CD4-positive, alpha-beta T cell treated with Interleukin-2 at 100 ng/mL for 4 hours (primary cell): ENCODE measurements at places on chromosomes 5 and 9.

DNA sequence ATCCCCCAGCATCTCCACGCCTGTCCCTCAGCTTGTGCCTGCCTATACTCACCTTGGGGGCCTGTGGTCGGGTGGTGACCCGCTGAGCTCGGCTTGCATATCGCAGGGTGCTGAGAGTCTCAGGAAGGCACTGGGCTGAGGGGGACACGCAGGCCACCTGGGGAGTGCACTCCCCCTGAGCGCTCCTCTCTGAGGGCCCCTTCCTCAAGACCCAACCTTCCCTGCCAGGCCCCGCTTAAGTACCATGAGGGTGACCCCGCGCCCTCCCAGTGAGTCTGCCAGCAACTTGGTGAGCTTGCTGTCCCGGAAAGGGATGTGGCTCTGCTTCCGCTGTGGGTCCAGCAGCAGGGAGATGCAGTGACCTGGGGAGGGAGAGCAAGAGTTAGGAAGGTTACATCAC is 4.1 kb downstream of the KIF12 start:
- DNase-seq, result no peak

DNA sequence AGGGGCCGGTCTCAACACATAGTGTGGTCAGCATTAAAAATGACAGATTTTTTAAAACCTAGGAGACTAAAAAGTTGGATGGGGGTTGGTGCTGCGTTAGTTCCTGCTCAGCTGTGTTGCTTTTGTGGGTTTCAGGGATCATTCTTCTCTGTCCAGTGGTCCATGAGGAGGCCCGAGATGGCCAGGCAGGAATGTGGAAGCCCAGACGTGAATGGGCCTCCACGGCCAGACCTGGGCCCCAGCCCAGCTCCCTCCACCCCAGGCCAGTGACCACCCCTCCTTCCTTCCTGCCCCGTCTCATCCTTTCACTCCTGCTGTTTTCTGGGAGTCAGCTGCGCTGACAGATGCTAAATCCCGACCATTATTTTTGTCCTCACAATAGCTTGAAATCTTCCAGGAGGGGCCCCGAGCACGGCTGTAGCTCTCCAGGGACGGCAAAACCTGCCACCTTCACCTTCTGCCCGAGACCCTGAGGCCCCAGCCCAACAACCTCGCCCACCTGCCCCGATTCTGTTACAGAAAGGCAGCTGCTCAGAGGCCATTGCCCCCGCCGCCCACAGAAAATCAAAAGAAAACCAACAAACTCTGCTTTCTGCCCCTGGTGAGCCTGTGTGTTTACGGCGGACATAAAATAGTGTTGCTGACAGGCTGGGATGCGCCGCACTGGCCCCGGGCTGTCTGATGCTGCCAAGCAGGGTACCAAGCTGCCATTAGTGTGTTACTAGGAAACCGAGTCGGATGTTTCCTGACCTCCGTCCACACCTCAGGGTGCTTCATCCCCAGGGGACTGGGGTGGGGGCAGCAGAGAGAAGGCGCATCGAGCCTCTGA is 83.7 kb upstream of the SARDH start:
- DNase-seq, result no peak

DNA sequence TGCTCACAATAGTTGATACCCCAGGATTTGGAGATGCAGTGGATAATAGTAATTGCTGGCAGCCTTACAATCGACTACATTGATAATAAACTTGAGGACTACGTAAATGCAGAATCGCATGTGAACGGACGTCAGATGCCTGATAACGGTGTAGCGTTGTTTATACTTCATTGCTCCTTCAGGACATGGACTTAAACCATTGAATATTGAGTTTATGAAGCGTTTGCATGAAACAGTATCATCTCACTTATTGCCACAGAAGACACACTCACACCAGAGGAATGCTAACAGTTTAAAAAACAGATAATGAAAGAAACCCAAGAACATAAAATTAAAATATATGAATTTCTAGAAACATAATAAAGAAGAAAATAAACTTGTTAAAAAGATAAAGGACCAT is 101.6 kb downstream of the GABBR2 start:
- DNase-seq, result no peak

DNA sequence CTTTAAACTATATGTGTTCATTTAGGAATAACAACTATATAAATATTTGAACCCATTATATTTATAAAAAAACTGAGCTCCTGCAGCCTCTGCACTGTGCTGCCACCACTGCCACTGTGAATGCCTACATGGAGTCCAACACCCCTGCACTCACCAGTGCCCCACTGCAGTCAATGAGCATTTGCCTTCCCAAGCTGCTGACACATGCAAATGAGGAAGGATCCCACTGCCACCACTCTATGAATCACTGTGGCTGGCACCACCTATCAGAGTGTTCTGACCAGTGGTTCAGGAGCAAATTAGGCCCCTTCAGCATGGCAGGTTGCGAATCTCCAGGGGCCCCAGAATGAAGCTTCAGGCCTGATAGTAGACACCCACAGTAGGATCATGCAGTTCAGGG is 9.1 kb downstream of the IFNA5 start:
- DNase-seq, result no peak

GRCh38 chr5:55062039-55062779 is 38.2 kb downstream of the GZMK start:
- DNase-seq, result peak; percentile 51

DNA sequence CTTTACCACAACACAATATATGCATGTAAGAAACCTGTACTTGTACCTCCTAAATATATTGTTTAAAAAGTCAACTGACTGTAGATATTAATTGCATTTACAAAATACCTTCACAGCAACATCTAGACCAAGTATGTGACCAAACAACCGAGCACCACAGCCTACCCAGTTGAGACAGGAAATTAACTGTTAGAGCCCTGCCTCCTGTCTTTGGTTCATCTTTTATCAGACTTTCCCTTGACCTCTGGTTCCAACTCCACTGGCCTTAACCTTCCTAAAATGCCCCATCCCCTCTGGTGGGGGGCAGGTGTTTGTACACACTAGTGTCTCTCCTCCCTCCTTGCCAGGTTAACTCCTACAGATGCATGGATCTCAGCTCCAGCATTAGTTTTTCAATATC is 155.0 kb upstream of the PANK3 start:
- no peak for DNase-seq

GRCh38 chr5:156170351-156170961 is 156.5 kb upstream of the SGCD start:
- DNase-seq, result no peak

- no peak for DNase-seq
These were observed 417.5 kb downstream of the EFNA5 start for GRCh38 chr5:107253246-107253645.

DNA sequence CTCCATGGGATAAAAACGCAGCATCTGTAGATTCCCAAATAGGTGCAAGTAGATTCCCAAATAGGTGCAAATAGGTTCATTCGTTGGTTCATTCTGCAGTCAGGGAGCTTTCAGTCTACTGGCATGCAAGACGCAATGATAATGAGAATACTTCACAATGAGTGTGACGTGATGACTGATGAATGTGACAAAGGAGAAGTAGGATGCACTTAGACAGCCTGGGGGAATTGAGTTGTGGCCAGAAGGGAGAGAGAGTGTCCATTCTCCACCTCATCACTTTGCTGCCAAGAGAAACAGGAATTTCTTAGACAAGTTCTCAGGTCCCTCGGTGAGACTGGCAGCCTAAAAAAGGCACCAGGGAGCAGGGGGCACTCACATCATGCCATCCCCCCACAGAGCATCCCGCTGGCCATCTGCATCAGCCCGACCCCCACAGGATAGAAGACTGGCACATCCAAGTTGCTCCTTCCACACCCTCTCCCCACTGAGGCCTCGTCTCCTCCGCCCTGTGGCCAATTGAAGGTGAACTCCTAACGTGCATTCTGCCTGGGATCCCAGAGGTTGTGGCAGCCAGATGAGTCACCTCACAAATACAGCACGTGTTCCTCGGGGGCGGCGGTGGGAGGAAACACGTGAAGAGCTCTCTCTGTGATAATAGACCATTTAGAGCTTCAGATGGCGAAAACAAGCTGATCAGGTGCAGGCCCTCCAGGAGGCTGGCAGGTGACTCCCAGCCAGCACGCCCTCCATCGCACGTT is 19.9 kb upstream of the KCNIP1 start:
- DNase-seq, result no peak

DNA sequence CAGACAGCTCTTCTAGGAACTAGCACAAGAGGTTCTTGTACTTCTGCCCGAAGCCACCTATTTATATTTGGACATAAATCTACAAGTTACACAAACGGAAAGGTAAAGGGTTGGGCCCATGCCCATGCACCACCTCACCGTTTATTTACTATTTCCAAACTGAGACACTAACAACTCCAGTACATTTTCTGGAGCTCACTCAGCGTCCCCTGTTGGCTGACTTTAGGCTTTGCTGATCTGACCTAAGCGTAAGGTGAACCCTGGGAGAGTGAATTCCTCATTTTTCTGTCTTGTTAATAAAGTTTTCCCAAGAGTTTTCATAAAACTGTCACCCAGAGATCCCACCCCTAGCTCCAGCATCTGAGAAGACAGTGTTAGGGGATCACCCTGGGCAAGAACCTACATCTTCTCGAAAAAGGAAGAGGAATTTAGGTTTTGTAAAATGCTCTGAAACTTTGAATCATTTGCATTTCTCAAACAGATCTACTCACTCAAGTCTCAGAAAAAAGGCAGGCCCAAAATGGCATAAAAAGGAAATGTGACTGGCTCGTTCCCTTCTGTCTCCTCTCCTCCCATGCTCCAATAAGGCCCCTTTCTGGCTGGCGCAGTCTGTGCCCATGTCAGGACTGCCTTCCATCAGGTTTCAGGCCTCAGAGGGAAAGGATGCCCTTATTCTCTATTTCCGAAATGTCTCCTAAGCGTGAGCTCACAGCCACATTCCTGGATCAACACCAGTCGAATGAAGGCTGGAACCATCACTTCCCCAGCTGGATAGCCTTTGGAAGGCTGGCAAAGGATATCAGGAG is 201.3 kb downstream of the FANCC start:
- no peak for DNase-seq

- no peak for DNase-seq
These were observed 18.7 kb upstream of the CTSV start for GRCh38 chr9:97057651-97058050.

GRCh38 chr5:93407454-93407853 is 173.6 kb downstream of the NR2F1-AS1 start:
- no peak for DNase-seq

GRCh38 chr9:110767559-110768063 is 99.0 kb downstream of the MUSK start:
- no peak for DNase-seq

- DNase-seq, result no peak
These were observed 21.6 kb downstream of the HMGXB3 start for GRCh38 chr5:150022158-150022531.

- DNase-seq, result no peak
These were observed 54.4 kb downstream of the ATPSCKMT start for GRCh38 chr5:10195301-10195700.

DNA sequence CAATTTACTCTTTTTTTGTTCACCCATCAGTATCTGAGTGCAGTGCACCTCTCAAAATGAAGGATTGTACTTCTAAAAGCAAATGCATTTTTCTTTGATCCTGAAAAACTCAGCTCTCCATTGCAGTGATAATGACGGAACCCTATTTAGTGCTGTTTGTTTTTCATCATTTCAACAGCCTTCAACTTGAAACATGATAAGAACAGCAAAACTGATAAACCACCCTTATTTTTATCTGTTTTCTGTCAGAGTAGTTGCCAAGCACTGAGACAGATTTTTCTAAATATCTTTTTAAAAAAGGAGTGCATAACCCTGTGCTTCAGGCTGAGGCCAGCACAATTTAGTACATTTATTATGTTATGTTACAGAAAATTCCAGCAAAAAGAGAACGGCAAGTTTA is 549.8 kb upstream of the DMAC1 start:
- no peak for DNase-seq

DNA sequence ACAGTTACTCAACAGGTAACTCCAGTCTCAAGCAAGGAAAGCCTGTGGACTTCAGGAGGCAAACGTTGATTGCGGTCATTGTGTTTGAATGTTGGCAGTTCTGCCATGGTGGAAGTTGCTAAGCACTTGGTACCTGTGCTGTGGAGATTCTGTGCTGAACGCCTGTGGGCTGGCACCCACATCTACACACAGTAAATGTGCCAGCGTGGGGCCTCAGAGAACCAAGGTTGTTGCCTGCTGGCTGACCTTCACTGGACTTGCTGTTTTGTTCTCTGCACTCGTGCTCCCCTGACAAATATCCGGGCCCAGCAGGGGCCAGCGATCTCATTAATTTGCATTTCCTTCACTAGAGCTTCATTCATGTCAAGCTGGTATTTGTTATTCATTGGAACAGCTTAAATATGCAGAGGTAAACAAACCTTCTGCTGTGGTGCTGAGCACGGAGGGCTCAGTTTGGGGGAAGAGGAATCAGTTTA is 141.8 kb downstream of the PRKACG start:
- DNase-seq, result no peak

- no peak for DNase-seq
These were observed 7.4 kb downstream of the BSPRY start for GRCh38 chr9:113356686-113357292.

GRCh38 chr5:141513627-141514329 is 24.9 kb downstream of the PCDHGC5 start:
- DNase-seq, result peak; percentile 63

GRCh38 chr9:123418506-123418905 is 62.5 kb downstream of the CRB2 start:
- no peak for DNase-seq

DNA sequence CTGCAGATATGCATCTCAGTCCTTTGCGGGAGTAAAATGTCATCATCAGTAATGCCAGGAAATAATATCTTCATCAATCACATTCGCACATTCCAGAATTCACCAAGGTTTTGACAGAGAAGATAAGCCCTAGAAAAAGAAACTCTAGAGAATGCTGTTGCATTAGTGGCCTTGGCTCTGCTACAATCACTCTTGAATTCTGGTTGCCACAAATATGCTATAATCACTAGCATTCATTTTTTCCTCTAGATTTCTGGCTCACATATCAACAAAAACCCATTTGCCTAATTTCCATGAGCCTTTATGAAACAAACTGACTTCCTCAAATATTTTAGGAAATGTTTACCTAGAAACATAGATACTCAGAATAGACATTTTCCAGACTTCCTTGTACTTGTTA is 653.4 kb downstream of the ANXA1 start:
- no peak for DNase-seq

- DNase-seq, result no peak
These were observed 83.9 kb downstream of the DCP2 start for GRCh38 chr5:113060408-113061025.

DNA sequence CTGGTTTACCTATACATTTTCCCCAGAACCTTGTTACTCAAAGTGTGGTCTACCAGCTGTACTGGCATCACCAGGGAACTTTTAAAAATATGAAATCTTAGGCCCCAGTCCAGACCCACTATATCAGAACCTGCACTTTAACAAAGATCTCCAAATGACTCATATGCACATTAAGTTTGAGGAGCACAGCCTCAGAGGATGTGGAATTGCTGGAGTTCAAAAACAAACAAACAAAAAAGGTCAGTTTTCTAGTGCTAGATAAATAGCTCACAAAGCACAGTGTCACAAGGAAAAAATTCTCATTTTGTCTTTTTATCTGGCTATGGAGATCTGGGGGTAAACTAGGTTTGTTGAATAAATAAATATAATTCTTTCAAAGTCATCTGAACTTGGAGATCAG is 68.9 kb upstream of the ANKRD55 start:
- no peak for DNase-seq
